ENCODE measurements at places on chromosomes 5 and 9.

DNA sequence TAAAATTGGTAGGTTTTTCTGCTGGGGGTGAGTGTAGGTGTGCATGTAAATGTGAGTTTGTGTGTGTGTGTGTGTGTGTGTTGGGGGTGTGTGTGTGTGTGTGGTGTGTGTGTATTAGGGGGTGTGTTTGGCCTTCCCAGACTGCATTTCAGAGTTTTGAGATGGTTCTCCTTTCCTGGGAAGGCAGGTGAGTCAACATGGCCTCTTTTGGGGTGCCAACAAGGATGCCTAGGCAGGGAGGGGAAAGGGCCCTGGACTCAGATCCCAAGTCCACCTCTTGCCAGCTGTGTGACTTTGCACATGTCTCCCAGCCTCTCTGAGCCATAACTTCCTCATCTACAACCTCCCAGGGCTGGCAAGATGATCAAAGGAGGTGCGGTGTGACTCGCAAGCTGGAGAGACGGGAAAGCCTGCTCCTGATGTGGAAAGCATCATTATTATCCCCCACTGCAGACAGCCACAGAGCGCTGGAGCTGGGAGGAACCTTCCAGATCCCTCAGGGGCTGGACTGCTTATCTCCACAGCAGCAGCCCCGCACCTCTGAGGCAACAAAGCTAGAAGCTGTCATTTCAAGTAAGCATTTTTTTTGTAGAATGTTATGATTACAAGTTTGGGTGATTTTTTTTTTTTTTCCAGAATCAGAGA lies 63.5 kb upstream of the TBC1D2 start:
- no peak for DNase-seq

DNA sequence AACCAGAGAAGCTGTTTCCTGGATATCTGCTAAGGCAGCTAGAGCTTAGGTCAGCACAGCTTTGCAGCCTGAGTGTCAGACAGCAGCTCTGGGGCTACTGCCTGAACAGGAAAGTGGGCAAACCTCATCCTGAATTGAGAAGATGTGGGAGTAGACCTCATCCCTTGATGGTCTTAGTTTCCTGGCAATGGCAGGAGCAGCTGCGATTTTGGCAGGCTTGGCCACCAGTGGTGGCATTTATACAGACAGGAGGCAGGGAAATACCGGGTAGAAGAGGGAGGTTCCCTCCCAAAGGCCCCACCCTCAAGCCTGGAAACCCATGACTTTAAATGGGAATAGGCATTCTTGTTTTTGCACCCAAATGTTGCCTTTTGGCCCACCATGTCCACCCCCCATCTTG lies 69.7 kb downstream of the LIX1 start:
- DNase-seq, result no peak

DNA sequence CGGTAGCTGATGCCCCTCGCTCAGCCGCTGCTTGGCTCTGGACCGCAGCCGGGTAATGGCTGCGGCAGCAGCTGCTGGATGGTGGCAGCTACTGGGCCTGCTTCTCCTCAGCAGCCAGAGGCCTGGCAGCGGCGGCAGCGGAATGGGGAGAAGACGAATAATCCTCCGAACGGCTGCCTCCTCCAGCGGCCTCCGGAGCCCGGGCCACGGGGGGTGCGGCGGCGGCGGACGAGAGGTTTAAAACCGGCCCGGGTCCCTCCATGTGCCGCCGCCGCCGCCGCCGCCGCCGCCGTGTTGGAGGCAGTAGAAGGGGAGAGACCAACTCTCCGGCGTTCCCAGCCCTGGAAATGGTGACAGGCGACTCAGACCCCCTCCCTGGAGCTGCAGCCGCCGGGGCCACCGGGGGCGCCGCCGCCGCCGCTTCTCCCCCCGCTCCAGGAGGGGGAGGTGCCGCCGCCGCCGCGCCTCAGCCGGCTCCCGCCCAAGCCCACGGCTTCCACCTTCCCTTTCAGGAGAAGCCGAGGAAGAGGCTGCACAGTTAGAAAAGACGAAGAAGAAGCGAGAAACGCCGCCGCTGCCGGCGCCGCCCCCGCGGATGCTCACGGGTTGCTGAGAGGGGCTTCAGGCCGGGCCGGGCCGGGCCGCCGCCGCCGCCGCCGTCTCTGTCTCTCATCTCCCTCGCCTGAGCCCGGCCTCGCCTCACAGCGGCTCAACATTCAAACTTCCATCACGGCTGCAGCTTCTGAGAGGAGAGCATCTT lies 118.4 kb upstream of the PRSS3 start:
- peak; percentile 42 for DNase-seq

GRCh38 chr5:116577064-116577788 lies 2.6 kb upstream of the SEMA6A start:
- DNase-seq, result no peak

DNA sequence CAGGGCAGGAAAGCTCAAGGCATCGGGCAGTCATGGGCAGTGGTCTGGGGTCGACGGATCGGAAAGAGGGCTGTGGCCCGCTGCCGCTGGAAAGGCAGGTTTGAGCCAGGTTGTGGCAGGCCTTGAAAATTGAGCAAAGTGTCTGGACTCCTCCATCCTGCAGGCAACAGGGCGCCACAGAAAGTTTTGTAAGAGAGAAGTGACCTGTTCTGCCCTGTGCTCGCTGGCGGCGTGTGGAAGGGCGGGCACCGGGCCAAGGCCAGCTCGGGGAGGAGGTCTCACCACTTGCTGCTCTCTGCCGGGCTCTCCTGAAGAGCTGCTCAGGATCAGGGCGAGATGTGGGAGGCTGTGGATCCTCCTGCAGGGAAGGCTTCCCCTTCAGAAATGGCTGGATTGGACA lies 41.4 kb upstream of the FAT2 start:
- DNase-seq, result no peak
